ENCODE measurements at places on chromosomes 5 and 9.

DNA sequence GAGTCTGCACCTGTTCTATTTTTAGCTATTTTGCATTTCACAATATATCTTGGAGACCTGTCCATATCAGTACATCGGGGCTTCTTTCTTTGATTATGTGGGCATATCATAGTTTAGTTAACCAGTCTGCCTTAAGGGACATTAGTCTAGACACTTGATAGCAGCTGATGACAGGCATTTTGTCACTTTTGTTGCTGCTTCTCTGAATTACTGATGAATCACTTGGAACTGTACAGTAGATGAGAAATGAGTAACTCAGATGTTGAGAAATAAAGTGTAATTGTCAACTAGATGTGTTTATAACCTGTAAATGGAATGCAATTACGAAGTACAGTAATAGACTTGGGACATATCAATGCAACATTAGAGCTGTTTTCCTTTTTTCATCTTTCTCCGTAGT, 7.1 kb downstream of the ZFP2 start:
- DNase-seq: no peak

GRCh38 chr5:17316970-17317459, 99.6 kb downstream of the BASP1 start:
- peak; percentile 13 for DNase-seq

- no peak for DNase-seq
These were observed 1.6 kb downstream of the SLC22A5 start for GRCh38 chr5:132370971-132371602.

GRCh38 chr5:40033411-40033810, 608.6 kb upstream of the DAB2 start:
- DNase-seq: no peak

DNA sequence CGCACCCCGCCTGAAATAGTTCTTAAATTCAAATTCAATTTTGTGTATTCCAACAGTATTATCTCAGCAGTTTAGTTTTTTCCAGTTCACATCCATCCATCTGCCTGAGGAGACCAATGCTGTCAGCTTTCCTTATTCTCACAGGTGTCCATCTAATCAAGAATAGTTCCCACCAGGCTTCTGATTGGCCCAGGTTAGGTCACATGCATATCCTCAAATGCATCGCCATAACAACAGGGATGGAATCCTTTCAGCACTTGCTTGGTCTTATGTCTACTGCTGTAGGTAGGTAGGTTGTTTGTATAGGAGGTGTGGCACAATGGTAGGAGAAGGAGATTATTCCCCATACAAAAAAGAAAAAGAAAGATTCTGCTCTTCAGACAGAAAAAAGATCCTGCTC, 91.2 kb downstream of the UBE2R2 start:
- no peak for DNase-seq

- peak; percentile 9 for DNase-seq
These were observed 58.2 kb upstream of the RXRA start for GRCh38 chr9:134267881-134268724.

GRCh38 chr9:138072897-138073296, 195.3 kb downstream of the CACNA1B start:
- no peak for DNase-seq

- DNase-seq: no peak
These were observed 141.7 kb downstream of the SV2C start for GRCh38 chr5:76224898-76225297.

DNA sequence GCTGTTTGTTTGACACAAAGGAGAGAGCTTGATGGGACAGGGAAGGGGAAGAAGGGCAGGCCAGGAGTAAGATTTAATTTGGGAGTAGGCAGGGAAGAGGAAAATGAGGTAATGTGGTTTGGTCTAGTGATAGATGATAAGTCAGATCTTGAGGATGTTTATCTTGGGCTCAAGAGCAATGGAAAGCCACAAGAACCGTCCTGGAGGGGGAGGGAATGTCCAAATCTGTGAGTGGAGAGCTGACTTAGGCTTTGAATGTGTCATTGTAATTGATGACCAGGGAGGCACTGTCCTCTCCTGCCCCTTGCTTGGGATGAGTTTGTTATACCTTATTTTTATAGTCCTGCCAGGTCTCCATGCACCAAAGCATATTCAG, 37.5 kb downstream of the MAMDC2 start:
- DNase-seq: no peak

DNA sequence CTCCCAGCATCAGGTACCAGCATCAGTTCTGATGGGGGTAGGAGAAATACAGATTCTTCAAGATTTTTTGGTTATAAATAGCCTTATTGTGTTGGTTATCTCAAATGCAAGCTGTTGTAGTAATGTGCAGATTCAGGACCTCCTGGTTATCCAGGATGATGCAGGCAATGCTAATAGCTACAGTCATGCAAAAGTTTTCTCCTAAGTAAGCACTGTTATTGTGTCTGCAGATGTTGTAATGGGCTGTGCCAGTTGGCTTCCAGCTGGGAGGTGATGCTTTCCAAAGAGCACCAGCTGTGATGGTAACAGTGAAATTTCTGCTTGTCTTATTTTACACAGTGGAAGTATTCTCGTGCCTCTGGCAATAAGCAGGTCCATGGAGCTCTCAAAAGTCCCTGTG, 719.2 kb upstream of the CTNND2 start:
- DNase-seq: no peak

Data from pons (tissue), 1 donor.